SW 1271 (cell line): ENCODE measurements at places on chromosomes 11 and 22.
A peak's percentile ranks its signal among the peaks of the same experiment; 100 is the strongest.

DNA sequence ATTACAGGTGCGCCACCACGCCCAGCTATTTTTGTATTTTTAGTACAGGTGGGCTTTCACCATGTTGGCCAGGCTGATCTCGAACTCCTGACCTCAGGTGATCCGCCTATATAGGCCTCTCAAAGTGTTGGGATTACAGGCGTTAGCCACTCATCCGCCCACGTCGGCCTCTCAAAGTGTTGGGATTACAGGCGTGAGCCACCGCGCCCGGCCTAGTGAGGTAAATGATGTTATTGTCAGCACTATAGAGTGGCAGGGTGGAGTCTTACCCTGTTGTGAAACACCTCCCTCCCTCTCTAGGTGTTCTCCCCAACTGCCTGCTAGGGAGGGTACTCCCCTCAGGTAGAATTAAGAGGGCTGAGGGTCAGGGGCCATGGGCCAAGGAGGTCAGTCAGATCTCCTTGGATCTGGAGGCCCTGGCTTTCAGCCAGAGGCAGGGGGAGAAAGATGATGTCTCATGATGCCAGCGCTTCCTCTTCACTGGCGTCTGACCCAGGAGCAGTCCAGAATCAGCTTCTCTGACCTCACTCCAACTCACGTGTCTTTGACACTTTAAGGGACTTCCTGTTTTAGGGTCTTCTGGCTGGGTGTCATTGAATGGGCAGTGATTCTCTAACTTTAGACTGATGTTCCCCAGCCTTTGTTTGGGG lies 2.0 kb downstream of the GGA1 start:
- DNase-seq: no peak

GRCh38 chr11:16226245-16226644 lies 130.1 kb downstream of the SOX6 start:
- no peak for DNase-seq

- peak; percentile 64 for DNase-seq
These were observed 23.1 kb upstream of the MICAL2 start for GRCh38 chr11:12087075-12088004.

GRCh38 chr11:105740164-105740903 lies 130.5 kb downstream of the GRIA4 start:
- DNase-seq: no peak

- DNase-seq: no peak
These were observed 24.5 kb downstream of the PISD start for GRCh38 chr22:31637447-31637890.
